ENCODE measurements at places on chromosomes 16 and 17. TPM values are rescaled to one million over a fixed set of nuclear protein-coding genes. Genes with fewer than 3 reads are reported as not detected.

CD300H gene
- not detected for total RNA-seq

CDH3 gene
- total RNA-seq, result 10.2 TPM

- no peak for DNase-seq
Measured at GRCh38 chr16:86380030-86380429, 130.3 kb upstream of the FOXF1 start.

DNA sequence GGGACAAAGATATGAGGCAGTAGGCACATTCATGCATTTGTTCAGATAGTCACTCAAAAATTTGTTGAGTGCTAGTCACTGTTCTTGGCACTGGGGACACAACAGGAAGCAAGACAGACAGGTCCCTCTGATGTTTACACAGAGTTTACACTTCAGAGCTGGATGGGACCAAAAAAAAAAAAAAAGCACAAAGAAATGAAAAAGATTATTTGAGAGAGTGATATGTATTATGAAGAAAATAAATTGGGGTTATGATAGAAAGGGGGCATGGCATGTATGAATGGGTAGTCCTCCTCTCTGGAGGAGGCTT is 3.5 kb upstream of the YPEL2 start:
- DNase-seq, result no peak

- no peak for DNase-seq
Measured at GRCh38 chr17:28530250-28530649, 22.2 kb downstream of the UNC119 start.

DNA sequence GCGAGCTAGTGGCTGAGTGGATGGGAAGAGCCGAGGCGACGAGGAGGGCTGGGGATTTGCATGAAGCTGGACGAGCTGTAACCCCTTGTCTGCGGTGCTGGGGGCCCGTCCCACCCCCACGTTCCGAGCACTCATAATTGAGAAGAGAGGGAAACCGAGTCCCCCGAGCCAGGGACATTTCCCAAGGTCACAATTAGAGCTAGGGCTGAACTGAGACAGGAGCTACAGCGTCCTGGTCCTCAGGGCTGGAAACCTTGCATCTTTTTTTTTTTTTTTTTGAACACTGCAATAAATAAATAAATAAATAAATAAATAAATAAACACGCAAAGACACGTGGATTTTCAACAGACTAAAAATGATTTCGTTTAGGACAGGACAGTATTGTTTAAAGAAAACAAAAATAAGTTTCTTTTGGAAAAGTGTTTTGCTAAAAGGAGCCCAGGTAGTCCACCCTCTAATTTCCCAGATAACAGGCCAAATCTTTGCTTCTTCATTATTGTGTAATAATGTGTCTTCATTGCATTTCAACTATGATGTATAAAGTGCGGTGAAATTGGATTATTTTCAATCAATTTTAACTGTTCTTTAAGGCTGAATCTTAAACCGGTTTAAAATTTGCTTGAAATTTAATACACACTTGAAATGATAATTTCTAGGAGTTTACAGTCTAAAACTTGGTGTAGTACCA is 992 bp downstream of the GDPD1 start:
- no peak for DNase-seq

ATP2C2 gene
- 0.58 TPM for total RNA-seq

DNA sequence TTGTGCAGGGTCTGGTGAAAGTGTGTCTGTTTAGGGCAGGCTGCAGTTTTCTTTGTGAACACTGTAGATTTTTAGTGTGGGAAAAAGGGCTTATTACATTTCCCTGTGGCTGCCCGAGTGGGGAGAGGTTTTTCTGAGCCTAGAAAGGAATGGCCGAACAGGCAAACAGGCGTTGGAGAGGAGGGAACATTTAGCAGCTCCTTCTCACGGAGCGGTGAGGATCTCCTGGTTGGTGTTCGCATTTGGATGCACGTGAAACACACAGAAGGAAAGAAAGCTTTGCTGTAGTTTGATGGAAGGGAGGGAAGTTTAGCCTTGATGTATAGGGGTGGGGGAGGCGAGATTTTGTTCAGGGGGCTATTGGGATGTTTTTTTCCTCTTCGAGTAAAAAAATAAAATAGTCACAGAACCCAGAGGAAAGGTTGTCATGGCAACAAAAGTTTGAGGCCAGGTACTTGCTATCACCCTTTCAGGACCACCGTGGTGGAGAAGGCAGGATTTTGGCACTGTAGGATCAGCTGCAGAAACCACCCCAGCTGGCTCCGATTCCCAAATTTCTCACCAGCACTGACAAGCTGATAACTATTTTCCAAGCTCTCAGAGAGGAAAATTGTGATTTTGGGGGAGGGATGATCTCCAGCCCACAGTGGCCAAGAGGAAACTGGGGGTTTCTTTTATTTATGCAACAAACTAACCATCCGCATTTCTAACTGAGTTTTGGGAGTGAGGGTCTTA is 3.5 kb downstream of the GSG1L start:
- no peak for DNase-seq

GRCh38 chr16:66746682-66747081 is 4.7 kb downstream of the DYNC1LI2 start:
- DNase-seq, result no peak

DNA sequence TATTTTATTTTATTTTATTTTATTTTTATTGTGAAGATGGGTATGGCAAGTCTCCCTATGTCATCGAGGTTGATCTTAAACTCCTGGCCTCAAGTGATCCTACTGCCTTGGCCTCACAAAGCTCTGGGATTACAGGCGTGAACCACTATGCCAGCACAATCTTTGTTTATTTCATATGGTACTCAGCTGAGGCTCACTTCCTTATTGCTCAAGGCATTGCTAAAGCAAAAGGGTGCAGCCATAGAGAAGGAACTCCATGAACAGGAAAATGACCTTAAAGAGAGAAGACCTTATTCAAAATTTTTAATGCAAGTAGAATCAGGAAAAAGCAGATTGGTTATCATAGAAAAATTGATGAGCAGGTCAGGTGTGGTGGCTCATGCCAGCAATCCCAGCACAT is 110.6 kb upstream of the RBBP6 start:
- DNase-seq, result no peak

GRCh38 chr16:82653550-82654511 is 27.1 kb downstream of the CDH13 start:
- DNase-seq, result no peak

GRCh38 chr17:41498276-41498675 is 7.1 kb downstream of the KRT13 start:
- DNase-seq, result no peak

NKD1 gene
- 37.0 TPM for total RNA-seq
